ENCODE measurements at places on chromosomes 4 and X.

GRCh38 chrX:40149286-40150175, 51.8 kb upstream of the BCOR start:
- DNase-seq = no peak

GRCh38 chrX:8730812-8731558, 952 bp downstream of the ANOS1 start:
- DNase-seq = no peak

DNA sequence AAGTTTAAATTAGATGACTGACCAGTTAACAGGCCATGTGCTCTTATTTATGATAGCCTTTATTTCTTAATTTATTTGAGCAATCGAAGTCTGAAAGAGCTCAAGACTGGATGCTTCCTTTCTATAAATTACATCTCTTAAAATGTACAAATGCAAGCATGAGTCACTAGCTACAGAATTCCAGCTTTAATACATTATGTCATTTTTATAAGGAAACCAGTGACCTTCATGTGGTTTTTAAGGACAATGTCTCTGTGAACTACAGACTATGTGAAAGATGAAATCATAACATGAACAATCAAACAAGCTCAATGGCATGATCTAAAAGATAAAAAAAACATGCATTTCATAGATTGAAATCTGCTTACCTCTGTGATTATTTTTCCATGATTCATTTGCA, 15.4 kb downstream of the HTR2C start:
- DNase-seq = no peak

DNA sequence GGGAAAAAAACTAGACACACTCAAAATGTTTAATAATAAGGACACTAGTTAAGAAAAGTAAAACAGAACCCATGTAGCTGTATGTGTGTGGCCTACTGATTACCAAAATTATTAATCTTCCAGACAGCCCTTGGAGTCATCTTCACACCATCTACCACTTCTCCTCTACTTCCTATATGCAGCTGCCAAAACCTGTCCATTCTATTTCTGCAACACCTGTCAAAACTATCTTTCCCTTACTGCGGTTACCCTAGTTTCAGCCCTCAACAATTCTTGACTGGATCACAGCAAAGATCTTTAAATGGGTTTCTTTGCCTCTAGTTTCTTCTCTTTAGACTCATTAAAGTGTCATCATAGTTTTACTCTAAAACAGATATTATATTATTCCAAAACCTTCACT, 72.6 kb downstream of the GPR82 start:
- no peak for DNase-seq

GRCh38 chr4:103410386-103410785, 212.2 kb upstream of the CENPE start:
- DNase-seq = no peak

DNA sequence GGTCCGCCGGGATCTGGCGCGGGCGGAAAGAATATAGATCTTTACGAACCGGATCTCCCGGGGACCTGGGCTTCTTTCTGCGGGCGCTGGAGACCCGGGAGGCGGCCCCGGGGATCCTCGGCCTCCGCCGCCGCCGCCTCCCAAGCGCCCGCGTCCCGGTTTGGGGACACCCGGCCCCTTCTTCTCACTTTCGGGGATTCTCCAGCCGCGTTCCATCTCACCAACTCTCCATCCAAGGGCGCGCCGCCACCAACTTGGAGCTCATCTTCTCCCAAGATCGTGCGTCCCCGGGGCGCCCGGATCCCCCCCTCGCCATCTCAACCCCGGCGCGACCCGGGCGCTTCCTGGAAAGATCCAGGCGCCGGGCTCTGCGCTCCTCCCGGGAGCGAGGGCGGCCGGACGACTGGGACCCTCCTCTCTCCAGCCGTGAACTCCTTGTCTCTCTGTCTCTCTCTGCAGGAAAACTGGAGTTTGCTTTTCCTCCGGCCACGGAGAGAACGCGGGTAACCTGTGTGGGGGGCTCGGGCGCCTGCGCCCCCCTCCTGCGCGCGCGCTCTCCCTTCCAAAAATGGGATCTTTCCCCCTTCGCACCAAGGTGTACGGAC, 482 bp upstream of the SHOX start:
- DNase-seq = no peak

DNA sequence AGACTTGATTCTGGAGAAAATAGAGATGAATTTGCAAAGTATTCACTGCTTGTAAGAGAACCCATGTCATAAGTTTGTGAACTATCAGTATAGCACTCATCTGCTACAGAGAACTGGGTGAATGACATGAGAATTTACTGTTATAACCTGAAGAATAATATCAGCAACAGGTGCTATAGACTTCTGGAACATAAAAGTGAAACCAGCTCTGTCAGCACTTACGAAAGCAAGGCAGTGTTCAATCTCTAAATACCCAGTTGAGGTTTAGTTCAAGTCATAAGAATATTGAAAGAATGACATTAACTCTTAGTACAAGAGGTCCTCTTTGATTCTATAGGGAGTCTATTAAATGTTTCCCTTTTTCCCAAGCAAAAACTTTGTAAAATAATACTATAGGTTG, 232.9 kb upstream of the ANKRD50 start:
- DNase-seq = no peak

DNA sequence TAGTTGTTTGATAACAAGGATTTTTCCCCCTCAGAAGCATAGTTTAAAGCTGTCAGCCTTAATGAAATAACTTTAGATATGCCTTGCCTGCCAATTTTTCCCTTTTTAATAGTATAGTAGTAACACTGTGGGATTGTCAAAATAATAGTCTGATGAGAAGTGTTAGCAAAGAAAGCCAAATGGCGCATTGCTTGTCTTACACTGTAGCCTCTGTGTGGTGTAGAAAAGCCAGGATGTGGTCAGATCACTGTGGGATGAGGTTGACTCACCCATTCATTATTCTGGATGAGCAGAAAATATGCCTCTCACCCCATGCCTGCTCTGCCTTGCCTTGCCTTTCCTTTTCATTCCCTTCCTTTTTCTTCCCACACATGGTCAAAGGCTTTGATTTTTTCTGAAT, 257.8 kb upstream of the NRK start:
- DNase-seq = no peak

- DNase-seq = no peak
These were observed 42.5 kb upstream of the KLHL8 start for GRCh38 chr4:87262886-87263285.

DNA sequence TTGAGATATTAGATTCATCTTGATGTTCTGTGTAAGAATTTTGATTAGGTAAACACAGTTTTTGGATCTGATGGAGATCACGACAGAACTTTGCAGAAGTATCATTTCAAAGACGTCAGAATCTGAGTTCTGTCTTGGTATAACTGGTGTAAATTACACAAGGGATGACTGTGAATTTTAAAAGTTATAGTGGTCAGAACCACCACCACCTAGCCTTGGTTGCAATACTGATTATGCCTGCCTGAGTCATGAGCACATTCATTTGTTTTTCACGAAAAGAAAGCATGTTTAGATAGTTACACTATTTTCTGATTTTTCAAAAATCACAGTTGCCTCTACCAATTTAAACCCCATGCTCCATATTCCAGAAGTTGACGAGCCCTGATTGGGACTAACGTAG, 54.8 kb downstream of the ZFX start:
- DNase-seq = no peak

DNA sequence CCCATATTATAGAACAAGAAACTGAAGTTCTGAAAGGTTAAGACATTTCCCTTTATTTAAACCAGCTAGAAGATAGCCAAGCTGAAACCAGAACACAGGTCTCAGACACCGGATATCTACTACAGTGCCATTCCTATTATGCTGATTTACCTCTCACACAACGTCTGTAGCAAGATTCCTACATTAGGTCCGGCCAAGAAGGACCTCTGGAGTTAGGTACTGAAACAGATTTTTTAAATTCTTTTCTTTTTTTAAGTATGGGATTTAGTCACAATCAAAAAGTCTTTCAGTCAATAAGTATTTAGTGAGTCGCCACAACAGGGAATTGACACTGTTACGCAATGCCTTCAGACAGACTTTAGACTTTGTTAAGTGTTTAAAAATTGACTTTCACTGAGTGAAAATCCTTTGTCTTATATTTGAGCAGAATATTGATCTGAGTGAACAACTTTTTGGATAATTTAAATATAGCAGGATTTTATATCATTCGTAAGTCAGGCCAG, 26.5 kb upstream of the SPANXN4 start:
- no peak for DNase-seq

DNA sequence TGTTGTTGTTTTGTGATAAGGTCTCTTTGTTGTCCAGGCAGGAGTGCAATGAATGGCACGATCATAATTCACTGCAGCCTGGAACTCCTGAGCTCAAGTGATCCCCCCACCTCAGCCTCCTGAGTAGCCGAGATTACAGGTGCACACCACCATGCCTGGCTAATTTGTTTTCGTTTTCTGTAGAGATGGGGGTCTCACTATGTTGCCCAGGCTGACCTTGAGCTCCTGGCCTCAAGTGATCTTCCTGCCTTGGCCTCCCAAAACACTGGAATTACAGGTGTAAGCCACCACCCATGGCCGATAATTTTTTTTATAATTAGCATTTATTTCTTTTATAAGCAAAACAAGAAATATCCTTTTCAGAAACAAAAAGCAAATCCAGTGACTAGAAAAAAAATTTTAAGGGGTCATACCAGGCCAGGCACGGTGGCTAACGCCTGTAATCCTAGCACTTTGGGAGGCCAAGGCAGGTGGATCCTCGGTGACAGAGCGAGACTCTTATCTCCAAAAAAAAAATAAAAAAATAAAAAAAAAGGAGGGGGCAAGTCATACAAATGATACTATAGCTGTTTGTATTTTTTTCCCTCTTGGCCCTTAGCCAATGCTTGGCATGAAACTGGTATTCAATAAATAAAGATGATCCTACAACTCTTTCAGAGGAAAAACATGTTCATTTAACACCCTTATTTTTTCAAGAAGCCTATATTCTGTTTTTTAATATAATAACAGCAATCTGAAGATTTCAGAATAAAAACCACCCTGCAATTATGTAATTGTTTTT, 3.4 kb downstream of the PLAC8 start:
- no peak for DNase-seq

DNA sequence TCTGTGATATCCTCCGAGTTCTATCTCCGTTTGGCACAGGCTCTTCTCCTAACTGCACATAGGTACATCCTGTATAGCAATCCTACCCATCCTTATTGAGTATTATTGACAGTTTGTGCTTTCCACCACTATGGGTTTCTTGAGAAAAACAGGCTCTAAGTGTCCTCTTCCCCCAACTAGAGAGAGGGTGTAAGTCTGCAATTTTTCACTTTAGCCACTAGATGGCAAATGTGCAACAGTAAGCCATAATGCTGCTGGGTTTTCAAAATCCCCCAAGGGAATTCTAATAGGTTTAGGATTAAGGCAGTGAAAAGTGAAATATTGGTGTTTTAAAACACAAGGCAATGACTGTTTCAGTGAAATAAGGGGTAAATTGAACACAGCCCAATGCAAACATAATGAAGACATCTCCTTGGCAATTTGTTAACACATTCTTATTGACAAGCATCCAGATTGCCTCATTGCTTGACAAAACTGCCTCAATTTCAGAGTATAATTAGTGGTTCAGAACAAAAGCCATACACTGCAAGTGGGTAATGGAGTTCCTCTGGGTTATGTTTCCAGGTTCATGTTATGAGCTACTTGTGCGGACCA, 239.0 kb upstream of the HTR2C start:
- no peak for DNase-seq

DNA sequence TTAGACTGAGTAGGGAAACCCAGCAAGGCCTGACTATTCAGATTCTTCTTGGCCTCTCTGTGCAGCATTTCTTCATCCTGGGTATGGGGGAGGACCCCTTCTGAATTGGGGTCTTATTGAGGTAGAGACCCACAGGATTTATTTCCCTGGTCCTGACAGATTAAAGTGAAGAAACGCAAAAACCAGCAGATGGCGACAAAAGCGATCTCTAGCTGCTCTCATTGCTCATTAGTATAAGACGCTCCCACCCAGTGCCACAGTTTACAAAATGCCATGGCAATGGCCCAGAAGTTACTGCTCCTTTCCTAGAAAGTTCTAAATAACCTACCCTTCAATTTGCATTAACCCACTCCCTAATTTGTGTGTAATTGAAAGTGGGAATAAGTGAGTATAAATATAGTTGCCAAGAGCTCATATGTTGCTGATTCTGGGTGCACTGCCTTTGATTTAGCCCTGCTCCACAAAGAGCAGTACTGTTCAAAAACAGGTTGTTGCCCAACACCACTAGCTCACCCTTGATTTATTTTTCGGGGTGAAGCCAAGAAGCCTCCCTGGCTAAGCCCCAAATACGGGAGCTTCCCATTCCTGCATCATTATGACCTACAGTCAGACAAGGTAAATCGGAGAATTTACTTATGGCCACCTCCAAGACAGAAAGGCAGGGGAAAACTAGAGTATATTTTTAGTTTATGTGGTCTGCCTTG, 3.7 kb upstream of the BEX4 start:
- peak; percentile 43 for DNase-seq

- DNase-seq = no peak
These were observed 105.8 kb downstream of the CHIC1 start for GRCh38 chrX:73668779-73669178.

GRCh38 chr4:99221980-99222379, 2.9 kb upstream of the ADH6 start:
- DNase-seq = no peak

- DNase-seq = no peak
These were observed 7.4 kb upstream of the SMS start for GRCh38 chrX:21933077-21933476.

GRCh38 chr4:1741208-1741607, 19.9 kb downstream of the TACC3 start:
- no peak for DNase-seq

GRCh38 chr4:146439437-146439836, 82.3 kb downstream of the SLC10A7 start:
- no peak for DNase-seq

DNA sequence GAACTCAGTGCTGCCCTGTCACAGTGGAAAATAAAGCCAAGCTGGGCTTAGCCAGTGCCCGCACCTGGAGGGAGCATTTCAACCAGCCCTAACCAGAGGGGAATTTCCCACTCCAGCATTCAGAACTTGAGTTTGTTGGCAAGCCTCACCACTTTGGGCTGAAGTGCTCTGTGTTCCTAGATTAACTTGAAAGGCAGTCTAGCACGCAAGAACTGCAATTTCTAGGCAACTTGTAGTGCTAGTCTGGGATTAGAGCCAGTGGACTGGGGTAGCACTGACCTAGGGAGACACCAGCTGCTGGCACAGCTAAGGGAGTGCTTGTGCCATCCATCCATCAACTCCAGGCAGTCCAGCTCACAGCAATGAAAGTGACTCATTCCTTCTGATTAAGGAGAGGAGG, 1060.6 kb upstream of the GRID2 start:
- DNase-seq = no peak

DNA sequence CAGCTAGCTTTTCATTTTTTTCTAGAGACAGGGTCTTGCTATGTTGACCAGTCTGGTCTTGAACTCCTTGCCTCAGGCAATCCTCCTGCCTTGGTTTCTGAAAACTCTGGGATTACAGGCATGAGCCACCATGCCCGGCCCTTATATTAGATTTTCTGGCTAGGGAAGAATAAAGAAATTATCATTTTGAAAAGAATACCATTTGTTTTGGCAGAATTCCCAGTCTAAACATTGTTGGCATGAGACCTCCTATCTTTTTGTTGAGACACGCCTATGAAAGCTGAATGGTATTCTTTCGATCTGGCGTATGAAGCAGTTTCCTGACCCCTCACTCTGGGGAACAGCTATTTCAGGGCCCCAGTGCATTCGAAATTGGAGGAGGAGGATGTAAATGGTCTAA, 107.0 kb downstream of the REPS2 start:
- no peak for DNase-seq

- DNase-seq = no peak
These were observed 20.5 kb upstream of the DDX3X start for GRCh38 chrX:41313419-41313818.

Data from anterior cingulate cortex (tissue), 58 donors.